ENCODE measurements at places on chromosomes 4 and X. TPM values are rescaled to one million over a fixed set of nuclear protein-coding genes. Genes with fewer than 3 reads are reported as not detected.

The LRRC66 gene
- 0.70 TPM for polyA plus RNA-seq

The CYP2U1 gene
- polyA plus RNA-seq = 6.4 TPM

The PCDH11X gene
- 1.2 TPM for polyA plus RNA-seq

The CCNA2 gene
- 33.9 TPM for polyA plus RNA-seq

The MAGEB17 gene
- not detected for polyA plus RNA-seq

GRCh38 chrX:37844622-37845021, 2.7 kb downstream of the DYNLT3 start:
- DNase-seq = no peak

DNA sequence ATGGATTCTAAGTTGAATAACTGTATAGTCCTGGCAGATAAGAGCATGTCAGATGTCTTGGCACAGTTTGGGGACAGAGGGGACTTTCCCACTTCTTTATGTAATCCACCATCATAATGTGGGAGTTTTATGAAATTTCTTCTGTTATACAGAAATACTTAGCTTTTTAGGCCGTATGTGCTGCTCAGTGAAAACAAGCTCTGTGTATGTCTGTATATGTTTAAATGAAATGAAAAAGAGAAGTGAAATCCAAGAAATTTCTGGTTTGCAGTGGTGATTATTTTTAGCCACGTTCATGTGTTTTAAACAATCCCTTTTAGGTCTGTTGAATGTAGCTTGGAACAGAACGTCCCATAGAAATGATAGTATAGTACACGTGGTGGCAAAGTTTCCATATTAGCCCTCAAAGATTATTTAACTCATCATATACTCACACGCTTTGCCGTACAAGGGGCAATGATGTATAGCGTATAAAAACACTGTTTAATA, 41.0 kb downstream of the GAB1 start:
- DNase-seq = no peak

DNA sequence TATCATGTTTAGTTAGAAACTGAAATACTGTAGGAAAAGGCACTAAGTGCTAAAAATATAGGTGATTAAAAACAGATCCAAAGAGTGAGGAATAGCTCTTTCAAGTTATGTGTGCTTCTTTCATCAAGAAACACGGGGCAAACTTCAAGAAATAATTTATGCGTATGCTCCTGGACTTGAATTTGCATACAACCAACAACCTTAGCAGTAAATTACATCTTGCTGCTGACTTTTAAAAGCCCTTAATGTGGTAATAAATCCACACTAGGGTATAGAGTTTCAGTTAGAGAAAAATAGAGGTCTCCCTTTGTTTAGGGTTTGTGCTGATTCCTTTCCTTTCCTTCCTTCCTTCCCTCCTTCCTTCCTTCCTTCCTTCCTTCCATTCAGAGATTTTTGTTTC, 94.5 kb upstream of the GC start:
- DNase-seq = no peak

The DGKK gene
- 11.7 TPM for polyA plus RNA-seq

DNA sequence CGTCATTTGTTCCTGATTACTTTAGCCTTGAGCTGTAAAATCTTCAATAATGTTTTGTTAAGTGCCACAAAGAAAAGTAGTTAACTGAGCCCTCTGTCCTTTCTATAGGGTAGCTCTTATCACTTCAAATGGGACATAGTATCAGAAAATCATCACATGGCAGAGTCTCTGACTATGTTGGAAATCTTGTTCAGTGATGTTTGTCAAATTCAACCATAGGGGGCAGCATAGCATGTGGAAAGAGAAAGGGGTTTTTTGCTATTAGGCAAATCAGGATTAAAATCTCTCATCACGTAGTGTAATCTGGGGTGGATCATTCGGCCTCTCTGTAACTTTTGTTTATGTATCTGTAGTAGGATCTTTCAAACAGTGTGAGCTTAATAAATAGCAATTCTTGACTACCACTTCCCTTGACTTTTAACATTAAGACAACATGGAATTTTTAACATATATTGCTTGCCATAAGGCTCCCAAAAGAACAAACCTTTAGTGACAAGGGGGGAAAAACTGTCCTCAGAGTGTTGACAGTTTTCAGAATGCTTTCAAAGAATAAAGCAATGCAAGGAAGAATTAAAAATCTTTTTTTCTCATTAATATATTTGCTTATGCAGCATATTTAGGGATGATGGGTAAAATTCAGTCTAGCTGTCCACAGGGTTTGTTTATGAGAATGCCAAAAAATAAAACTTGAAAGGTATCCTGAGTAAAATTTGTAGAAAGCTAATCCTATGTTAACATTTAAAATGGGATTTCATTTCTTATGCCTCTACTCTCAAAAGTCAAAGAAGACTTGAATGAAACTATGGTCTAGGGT, 127.2 kb downstream of the FBXW7 start:
- DNase-seq = no peak

DNA sequence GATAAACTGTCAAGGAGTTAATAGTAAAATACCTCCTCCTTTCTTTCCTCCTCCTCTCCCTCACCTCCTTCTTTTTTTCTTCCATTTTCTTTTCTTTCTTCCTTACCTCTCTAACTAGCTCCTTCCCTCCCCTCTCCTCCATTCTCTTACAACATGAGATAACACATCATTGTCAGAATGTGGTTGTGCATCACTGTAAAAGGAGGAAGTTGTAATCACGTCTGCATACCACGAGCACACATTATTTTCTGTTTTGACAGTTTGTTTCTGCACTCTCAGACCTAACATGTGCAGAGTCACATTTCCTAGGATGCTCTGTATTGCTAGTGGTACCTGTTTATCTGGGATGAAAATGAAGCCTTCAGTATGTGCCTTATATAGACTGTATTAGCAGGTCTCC, 9.1 kb downstream of the SLIT2 start:
- DNase-seq = no peak

The WFS1 gene
- 22.9 TPM for polyA plus RNA-seq

DNA sequence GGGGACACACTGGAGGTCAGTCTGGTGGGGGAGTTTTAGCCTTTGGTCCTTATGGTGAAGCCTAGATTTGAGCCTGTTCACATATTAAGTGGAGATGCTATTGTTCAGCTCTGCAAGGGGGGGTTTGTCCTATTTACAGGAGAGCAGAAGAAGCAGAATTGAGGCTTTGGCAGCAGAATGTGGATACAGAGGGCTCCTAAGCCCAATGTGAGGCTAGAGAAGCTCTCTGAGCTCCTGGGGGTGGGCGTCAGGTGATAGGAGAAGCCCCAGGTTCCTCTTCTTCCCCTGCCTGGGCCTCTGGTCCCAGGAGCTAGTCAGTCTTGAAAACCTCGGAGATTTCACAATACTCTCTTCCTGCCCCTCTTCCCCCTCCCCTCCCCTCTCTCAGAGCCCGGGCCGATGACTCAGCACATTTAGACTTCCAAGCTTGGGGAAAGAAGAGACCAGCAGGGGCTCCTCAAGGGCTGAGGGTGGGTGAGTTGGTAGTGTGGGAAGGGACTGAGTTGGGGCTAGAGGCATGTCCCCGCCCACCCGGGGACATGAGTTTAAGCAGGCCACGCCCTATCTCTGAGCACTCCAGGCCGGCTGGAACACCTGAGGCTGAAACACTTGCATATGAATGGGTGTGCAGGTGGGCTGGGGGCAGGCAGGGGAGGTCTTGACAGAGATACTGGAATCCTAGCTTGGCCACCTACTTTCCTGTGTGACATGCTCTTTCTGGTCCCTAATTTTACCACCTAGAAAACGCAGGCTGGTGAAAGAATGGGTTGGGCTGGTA, 3.4 kb downstream of the TFE3 start:
- no peak for DNase-seq

The ERAS gene
- polyA plus RNA-seq = 0.43 TPM

All from left renal pelvis (tissue), 4 donors.